ENCODE measurements at places on chromosomes 13 and 19. TPM values are rescaled to one million over a fixed set of nuclear protein-coding genes. Genes with fewer than 3 reads are reported as not detected.

CLIP3 gene
- polyA plus RNA-seq = 27.3 TPM

ARHGEF18 gene
- polyA plus RNA-seq = 30.4 TPM

CARD8 gene
- polyA plus RNA-seq = 88.2 TPM

CLEC4G gene
- 0.25 TPM for polyA plus RNA-seq

COX7A1 gene
- 25.5 TPM for polyA plus RNA-seq

ZNF570 gene
- 10.0 TPM for polyA plus RNA-seq

CALM3 gene
- 382 TPM for polyA plus RNA-seq

IFNL1 gene
- polyA plus RNA-seq = not detected

ALG11 gene
- polyA plus RNA-seq = 18.0 TPM

GRCh38 chr13:100051070-100051469 is 37.8 kb upstream of the PCCA start:
- DNase-seq = no peak

DNA sequence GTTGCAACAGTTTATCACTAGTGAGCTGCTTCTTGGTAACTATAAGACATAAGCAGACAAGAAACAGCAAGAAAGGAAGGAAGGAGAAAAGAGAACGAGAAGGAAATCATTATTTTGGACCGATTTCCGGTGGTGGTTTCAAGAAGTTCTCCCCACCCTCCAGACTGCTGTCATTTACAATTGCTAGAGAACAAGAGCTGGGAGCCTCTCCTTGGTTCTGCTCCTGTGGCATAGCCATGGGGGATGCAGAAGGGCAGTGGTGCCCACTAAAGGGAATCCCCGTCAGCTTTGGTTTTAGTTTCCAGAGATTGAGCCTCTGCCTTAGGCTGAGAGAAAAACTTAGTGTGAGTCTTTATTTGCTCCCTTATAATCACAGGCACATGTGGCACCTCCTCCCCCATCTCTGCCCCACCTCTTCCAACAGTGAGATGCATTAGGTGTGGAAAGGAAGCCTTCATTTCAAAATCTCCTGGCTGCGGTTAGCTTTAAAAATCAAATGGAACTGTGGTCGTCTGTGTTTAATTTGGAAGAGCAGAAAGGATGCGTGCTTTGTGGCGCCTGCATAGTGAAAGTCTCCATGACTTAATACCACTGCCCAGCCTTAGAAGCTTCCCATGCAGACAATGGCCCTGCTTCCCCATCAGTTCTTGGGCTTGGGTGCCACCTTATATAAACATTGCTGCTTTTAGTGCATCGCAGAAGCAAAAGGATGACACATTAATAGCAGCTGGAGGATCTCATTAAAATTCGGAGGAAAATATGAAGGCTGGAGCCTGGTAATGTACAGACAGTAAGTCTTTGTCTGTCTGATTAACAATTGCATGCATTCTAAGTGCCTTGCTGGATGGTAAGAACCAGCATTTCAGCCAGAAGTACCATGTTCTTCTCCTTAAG is 25.0 kb downstream of the LRCH1 start:
- DNase-seq = no peak

GRCh38 chr19:19532806-19533701 is 4.3 kb downstream of the YJEFN3 start:
- DNase-seq = no peak

DNA sequence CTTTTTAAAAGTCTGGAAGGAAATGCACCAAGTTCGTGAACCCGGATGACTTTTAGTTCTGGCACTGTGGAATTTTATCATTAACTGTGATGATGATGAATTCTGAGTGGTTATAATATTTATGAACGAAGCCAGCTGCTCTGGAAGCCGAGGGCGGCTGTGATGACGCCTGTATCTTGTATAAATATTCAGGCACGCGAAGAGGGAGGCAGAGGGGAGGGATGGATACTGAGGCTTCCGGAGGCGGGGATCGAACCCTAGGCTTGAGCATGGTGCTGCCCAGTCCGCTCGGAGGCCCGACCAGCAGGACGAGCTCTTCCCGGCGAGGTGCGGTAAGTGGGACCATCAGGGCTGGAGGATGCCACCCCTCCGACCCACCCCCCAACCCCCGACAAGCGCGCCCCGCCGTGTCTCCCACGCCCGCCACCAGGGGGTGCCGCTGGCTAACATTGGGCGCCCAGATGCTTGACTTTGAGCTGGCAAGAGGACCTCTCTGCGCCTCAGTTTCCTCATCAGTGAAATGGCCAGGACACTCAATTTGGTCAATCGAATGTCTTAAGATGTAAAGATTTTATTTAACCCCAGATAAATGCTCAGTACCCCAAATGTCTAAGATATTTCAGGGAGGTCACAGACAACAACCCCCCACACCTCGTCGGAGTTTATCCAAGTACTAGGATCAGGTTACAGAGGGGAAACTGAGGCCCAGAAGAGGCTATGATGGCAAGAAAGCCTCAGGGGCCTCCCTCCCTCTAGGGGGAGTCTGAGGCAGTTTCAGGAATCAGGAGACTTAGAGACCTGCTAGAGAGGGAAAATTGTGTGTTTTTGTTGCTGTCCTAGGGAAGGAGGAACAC is 4.5 kb upstream of the RAB3A start:
- DNase-seq = peak; percentile 87

DNA sequence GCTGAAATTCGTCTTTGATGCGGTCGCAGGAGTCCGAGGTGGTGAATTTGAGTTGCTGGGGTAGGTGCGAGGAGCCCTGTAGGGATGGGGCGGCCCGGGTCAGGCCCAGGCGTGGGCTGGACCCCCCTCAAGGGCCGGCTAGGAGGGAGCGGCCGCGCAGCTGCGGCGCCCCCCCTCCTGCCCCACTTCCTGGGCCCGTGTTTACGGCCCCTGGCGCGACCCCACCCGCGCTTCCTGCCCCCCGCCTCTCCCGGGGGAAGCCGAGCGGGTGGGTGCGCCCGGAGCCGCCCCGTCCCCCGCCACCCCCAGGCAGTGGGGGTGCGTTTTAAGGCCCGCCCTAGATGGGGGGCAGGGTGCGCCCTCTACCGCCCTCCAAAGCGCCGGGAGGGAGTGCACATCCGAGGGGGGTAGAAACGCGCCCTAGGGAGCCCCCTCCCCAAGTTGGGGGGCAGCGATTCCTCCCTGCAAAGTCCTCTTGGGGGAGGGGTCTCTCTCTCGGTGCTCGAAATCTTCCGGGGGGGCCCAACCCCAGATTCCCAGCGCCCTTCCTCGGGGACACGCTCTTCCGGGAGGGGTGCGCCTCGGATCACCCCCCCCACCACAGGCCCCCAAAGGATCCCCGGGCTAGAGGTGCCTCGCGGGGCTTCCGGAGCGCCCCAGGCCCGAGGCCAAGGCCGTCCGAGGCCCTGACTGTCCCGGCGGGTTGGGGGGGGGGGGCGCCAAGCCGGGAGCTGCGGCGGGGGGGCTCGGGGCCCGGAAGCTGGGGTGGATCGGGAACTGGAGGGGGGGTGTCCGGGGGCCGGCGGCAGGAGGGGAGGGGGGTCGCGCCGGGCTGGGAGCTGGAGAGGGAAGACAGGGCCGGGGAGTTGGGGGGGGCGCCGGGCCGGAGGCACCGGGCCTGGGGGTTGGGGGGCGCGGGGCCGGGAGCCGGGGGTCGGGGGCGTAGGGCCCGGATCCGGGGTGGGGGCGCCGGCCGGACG is 823 bp downstream of the TLE5 start:
- DNase-seq = peak; percentile 65

- no peak for DNase-seq
Measured at GRCh38 chr19:18763674-18764590, 27.2 kb downstream of the COMP start.

- DNase-seq = no peak
Measured at GRCh38 chr19:53357821-53358581, 7.5 kb upstream of the ZNF525 start.

- DNase-seq = peak; percentile 90
Measured at GRCh38 chr19:13833330-13834243, 38.3 kb downstream of the ZSWIM4 start.
